T-helper 9 cell (primary cell): ENCODE measurements at places on chromosomes 3 and 15.

DNA sequence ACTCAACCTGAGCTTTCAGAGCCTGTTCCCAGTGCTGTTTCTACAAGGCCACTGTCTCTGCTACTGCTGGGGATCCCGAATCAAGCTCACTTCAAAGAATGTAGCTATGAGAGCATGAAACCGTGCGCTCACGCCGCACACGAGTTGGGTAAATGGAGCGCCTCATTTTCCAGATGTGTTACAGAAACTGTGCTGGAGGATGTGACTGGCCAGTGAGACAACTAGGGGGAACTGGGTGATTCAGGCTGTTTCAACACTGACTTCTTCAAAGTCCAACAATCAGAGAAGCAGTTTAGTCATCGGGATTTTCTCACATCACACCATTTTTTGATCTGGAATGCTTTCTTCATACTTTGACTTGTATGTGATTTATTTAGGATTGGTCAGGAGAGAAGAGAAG lies 3.5 kb downstream of the ZNF710 start:
- DNase-seq, result no peak

- no peak for DNase-seq
Measured at GRCh38 chr15:60534051-60534450, 55.1 kb upstream of the ICE2 start.

GRCh38 chr3:5187920-5188418 lies 462 bp downstream of the EDEM1 start:
- DNase-seq, result peak; percentile 38

DNA sequence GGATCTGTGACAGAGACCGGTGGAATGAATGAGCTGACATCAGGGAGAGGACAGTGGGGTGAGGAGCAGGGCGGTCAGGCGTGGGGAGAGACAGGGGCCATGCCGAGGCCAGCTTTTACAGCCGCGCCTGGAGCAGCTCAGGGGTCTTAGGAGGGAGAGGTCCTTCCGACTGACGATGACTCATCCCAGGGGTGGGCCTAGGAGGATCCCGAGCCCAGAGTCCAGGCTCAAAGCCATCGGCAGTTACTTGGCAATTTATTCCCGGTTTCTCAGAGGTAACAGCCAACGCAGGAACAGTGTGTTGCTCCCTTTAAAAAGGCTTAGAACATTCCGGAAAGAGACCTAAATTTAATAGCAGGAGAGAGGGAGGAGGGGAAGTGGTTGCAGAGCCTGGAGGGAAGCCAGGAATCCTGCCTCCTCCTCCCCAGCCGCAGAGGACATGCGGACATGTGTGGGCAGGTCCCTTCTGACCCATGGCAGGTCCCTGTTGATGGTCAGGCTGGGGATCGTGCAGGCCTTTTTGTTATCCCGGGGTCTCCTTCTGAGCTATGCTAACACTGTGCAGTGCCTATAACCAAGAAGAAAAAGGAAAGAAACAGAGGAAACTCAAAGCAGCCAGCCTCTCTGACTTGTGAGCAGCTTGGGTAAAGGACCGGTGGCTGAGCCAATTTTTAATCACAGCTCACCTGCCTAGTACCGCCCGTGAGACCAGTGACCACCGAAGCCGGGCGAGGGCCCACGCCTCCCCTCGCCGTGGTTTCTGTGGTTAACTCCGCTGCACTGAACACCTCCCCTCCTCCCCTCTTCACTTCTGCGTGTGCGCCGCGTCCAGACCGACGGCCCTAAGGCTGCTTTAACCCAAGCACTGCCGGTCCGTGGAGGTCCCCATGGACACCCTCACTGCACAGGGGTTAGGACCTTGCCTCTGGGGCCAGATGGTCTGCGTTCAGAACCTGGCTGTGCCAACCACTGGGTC lies 392.4 kb upstream of the PROK2 start:
- DNase-seq, result no peak

DNA sequence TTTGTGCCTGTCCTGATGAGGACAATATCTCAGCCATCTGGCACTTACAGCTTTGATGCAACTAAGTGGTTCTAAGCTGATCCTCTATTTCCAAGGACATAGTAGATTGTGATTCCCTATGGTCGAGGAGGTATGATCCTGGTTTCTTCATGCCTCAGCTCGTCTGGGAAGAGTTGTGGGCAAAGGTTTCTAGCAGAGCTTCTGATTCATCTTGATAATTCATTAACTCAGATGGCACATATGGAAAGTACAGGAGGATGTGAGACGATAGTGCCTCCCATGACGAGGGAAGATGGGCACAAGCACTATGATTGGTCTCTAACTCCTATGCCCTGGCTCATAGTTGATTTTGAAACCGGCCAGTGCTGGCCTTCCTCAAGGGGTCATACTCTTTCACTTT lies 334.2 kb upstream of the SEMA6D start:
- no peak for DNase-seq

GRCh38 chr3:30268288-30268687 lies 338.1 kb upstream of the TGFBR2 start:
- no peak for DNase-seq

- DNase-seq, result no peak
Measured at GRCh38 chr3:127273206-127273605, 14.6 kb downstream of the PRR20G start.

GRCh38 chr3:10292505-10293419 lies at the start of gene GHRL:
GHRL (minus strand) TSS chr3:10292947; CDS start chr3:10290180, 2,767 bp downstream.
- no peak for DNase-seq

GRCh38 chr3:177931346-177931745 lies 604.9 kb upstream of the KCNMB2 start:
- no peak for DNase-seq

- DNase-seq, result no peak
Measured at GRCh38 chr3:105906836-105907235, 38.0 kb upstream of the CBLB start.

- DNase-seq, result no peak
Measured at GRCh38 chr3:197424674-197425484, 126.5 kb upstream of the DLG1 start.

GRCh38 chr3:43288366-43288765 lies 2.0 kb downstream of the SNRK start:
- no peak for DNase-seq

DNA sequence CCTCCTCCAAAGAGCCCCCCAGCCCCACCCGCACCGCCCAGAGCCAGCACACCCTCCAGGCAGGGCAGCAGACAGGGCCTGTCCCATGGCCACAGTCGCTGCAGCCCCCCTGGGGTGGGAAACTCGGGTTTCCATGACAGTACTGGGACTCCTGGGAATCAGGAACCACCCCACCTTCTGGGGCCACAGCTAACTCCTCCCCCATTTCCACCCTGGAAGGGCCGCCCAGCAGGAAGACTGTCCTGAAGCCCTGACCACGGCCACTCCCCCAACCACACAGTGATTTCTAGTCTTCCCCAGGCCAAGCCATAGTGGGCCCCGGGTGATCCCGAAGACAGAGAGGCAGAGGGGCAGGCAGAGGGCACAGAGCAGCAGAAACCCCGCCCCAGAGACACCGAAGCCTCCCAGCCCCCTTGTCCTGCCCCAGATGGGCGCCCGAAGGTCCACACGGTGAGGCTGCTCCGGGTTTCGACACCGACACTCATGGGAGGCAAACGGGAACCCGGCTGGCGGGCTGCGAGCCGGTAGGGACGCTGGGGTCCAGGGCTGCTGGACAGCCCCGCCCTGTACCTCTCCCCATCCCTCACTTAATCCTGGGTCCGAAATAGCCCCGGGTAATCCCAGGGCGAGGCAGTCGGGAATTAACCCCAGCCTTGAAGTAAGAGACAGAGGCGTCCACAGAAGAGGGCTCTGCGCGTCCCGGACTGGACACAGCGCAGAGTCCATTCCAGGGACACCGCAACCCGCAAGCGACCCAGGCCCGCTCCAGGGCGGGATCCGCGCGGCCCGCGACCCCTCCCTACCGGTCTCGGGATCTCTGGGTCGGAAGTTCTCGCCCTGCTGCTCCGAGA lies 138.4 kb downstream of the NUP210 start:
- DNase-seq, result no peak

GRCh38 chr3:30826531-30826942 lies 67.9 kb downstream of the GADL1 start:
- DNase-seq, result no peak

DNA sequence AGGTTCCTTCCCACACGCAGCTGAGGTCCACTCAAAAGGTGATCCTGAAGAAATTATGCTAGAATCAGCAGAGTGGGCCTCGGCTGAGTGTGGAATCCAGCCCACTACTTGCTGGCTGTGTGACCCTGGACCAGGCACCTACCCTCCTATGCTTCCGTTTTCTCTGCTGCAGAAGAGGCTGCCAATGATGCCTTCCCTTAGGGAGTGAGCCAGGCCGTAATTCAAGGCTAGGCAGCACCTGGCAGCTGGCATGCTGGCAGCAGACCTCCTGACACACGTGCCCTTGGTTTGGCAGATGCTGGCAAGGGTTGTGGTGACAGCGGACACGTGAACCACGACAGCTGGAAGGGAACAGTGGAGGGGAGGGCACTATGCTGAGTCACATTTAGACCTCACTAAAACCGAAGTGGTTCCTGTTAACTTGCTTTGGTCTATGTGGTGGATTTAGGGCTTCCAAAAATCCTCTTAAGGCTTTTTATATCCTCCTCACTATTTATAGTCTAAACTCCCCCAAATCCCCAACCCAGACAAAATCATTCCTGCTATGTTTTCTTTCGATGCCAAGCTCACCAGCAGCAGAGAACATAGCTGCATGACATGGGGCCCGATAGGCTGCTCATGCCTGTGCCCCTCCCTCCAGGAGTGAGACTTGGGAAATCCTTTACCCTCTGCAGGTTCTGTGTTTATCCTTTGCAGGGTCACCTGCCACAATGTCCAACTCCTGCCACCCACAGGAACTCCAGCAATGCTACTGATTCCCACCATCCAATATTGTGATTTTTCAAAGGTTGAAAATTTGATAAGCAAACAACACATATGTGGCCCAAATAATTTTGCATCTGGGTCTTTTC lies 10.6 kb upstream of the PCSK6 start:
- no peak for DNase-seq

DNA sequence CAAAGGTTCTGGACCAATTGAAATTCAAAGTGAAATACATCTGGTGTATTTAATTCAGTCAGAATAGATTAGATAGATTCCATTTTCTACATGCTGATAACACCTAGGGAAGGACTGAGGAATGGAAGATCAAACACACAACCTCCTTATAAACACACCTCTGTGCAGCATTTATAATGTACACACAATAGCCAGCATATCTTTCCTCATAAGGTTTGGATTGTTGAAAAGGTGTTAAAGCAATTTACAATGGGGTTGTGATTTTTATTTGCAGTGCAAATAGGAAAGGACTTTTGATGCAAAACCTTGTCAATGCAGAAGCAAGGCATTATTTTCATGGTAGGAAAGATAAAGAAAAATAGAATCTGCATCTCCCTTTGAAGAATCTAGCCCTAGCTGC lies 448.9 kb upstream of the KCNMB2 start:
- no peak for DNase-seq

- no peak for DNase-seq
Measured at GRCh38 chr3:135792858-135793475, 172.6 kb upstream of the PPP2R3A start.

GRCh38 chr15:99295840-99296239 lies 44.6 kb downstream of the LRRC28 start:
- no peak for DNase-seq

DNA sequence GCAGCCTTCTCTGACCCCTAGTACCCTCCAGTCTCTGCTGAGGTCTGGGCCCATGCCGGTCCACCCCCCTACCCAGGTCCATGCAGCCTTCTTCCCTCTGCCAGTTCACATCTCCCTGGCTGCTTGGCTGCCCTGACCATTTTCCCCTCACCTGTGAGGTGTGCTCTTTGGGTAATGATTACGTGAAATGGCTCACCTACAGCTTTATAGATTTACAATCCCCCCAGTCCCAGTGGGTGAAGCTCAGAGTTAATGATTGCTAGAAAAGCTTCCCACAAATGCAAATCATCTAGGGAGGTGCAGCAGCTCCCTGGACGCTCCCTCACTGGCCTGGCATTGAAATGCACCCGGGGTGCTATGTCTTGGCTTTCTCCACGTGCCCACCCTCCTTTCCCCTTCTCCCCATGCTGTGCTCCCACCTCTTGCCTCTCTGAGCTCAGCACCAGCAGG lies 18.7 kb downstream of the PAQR5 start:
- no peak for DNase-seq

- no peak for DNase-seq
Measured at GRCh38 chr3:170096342-170096741, 58.5 kb downstream of the GPR160 start.

DNA sequence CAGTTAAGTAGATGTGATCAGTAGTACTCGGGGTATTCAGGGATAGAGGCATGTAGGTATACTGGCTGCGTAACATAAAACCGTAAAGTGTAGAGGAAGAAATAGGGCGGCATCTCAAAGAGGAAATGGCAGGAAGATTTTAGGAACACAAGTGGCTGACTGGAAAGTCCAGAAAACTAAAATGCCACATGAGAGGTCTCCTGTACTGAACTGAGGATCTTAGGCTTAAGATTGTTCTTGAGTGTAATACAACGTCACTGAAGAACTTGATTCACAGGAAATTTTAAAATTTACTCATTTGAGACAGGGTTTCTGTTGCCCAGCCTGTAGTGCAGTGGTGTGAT lies 2.3 kb upstream of the LMLN start:
- DNase-seq, result no peak

GRCh38 chr15:95326431-95327182 lies 1003.9 kb upstream of the NR2F2 start:
- DNase-seq, result no peak
